ENCODE measurements at places on chromosomes 2 and 18. TPM values are rescaled to one million over a fixed set of nuclear protein-coding genes. Genes with fewer than 3 reads are reported as not detected.

DNA sequence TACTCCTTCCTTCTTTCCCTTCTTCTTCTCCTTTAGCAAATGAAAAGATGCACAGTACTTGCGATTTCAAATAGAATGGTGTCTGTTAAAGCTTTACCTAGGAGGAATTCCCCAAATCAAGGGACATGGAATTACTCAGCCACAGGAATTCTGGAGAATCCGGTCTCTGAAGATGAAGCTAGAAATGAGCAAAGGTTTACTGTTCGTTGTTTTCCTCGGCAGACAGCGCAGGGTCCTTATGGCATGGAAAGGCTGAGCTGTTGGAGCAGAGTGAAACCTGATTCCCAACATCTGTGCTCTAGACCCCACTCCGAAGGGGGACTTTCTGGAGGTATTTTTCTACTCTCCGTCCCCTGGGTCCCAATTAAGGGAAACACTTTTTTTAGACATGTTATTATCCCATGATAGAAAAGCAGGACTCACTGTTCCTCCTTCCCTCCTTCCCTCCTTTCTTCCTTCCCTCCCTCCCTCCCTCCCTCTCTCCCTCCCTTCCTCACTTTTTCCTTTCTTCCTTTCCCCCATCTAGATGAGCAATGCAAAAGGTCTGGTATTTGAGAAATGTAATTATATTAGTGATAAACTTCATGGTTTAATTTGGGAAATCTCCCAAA, 47.1 kb downstream of the CDCA7 start:
- ATAC-seq = peak; percentile 49

DNA sequence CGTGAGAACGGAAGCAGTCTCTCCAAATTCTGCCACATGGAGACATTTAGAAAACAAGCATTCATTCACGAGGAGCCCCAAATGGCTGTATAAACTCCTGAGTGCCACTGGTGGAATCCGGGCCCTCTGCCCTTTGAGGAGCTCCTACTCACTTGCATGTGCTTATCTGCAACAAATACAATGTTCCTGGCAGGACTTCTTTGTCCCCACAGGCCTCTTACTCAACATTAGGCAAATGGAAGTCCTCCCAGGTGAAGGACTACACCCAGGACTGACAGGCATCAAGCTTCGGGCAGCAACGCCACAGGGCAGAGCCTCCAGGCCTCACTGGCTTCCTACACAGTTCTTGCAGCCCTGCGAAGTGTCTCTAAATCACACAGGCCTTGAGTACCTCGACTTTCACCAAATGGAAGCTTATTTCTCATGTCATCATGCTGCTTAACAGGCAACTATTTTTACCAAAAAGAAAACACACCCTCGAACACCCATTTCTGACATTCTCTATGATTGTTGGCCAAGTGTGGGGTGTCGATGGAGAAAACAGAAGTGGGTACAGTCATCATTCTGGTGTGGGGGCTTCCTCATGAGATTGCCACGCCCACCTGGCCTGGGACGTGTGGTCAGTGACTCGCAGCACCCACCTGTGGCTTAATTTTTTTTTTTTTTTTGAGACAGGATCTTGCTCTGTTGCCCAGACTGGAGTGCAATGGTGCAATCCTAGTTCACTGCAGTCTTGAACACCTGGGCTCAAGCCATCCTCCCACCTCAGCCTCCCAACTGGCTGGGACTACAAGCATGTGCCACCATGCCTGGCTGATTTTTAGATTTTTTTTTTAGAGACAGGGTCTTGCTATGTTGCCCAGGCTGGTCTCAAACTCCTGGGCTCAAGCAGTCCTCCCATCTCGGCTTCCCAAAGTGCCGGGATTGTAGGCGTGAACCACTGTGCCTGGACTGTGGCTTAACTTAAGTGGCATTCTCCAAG, 186.8 kb upstream of the GLI2 start:
- ATAC-seq = no peak

- peak; percentile 56 for ATAC-seq
Measured at GRCh38 chr2:196331143-196331542, 159.8 kb upstream of the STK17B start.

- ATAC-seq = no peak
Measured at GRCh38 chr2:29375843-29376242, 260.6 kb downstream of the CLIP4 start.

DNA sequence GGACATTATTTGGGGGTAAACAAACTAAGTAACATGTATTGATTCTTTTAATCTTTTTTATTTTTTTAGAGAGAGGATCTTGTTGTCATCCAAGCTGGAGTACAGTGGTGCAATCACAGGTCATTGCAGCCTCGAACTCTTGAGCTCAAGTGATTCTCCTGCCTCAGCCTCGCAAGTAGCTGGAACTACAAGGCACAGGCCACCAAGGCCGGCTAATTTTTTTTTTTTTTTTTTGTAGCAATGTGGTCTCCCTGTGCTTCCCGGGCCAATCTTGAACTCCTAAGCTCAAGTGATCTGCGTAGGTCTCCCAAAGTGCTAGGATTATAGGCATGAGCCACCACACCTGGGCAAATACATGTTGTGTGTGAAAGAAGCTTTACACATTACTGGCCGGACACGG, 29.6 kb downstream of the OLA1 start:
- ATAC-seq = no peak

DNA sequence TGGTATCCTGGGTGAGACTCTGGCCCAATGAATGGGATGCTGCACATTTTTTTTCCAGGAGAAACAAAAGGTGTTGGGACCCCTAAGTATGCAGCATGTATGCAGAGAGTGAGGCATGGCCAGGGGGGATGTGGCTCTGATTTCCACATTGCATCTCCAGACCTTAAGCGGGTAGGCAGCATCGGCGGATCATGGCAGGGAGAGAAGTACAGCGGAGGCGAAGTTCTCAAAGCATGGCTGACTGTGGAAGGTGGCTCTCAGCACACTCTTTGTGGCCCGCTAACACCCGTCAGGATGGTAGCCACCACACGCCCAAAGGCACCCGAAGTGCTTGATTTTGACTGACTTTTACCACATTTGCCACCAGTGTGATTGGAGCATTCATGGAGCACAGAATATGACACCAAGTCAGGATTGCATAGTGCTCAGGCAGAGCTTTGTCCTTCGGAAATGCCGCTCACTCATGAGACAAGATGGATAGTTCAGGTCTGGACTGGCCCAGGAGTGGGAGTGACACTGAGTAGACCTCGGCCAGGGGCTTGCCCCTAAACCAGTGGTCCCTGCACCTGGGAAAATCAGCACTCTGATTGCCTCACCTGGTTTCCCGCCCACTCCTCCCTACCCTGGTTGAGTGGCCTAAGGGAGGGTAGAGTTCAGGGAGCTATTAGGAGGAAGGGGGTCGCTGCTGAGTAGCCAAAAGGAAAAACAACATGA, 14.2 kb downstream of the INPP4A start:
- ATAC-seq = no peak

DNA sequence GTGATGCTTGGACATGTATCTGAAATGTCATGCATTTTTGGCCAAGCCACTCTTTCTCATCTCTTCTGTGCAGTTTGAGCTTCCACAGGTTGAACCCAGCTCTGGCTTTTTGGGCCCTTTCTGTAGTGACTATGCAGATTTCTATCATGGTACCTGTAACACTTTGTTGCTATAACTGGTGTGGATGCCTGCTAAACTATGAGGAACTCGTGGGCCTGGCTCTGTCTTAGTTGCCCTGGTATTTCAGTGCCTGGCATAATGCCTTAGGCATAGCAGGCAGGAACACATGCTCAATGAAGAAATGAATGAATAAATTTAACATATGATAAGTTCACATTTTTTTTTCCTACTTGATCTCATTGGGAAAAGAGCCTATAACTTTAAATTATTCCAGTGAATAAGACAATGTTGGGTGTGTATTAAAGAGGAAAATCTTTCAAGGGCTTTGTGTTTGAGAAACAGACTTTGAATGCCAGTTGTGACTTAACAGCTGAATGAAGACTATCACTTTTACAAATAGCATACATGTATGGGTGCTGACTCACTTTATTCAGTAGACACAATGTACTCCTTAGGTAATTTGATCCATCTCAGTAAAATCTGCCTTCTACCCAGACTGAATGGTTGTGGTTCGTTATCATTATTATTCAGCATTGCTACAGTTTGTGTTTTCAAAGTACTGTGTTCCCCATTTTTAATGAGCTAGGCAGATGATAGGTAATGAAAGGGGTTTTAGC, 86.4 kb upstream of the MAP4K3 start:
- no peak for ATAC-seq

GRCh38 chr18:58552057-58552461, 76.8 kb downstream of the ALPK2 start:
- peak; percentile 89 for ATAC-seq

The EGR4 gene
- total RNA-seq = 0.21 TPM

Data from motor neuron (in vitro differentiated cells).